Esophagus squamous epithelium (tissue), 5 donors: ENCODE measurements at places on chromosomes 2 and 18. TPM values are rescaled to one million over a fixed set of nuclear protein-coding genes. Genes with fewer than 3 reads are reported as not detected.

GRCh38 chr2:33488178-33488690 lies 11.8 kb downstream of the RASGRP3 start:
- DNase-seq = no peak

DNA sequence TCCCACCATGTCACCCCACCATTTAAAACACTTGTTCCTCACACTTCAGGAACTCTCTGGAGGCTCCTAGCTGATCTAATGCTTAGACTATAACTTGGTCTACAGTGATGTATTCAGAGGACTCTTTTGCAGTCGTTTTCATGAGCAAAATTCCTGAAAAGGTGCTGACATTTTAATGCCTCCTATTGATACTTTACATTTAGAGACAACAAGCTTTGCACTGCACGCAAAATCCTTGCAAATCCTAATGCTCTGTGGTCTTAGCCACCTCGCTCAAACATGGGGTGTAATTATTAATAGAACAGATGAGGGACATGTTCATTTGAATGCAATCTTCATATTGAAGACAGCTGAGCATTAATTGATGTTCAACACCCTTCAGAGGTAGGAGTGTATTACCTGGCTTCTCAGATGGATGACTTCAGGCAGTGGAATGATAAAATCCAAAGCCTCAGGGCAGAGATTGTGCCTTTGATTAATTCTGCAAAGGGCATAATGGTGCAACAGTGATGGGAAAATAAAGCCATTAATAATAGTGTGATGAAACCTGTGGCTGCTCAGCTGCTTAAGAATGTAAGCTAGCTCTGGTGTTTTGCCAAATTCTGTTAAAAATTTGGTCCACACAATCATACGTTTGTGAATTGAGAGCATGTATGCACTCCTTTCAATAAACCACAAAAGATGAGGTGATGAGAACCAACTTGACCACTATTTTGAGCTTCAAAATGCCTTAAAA lies 5.4 kb downstream of the CTAGE1 start:
- DNase-seq = no peak

GRCh38 chr18:46481048-46481846 lies 175.8 kb downstream of the LOXHD1 start:
- no peak for DNase-seq

DNA sequence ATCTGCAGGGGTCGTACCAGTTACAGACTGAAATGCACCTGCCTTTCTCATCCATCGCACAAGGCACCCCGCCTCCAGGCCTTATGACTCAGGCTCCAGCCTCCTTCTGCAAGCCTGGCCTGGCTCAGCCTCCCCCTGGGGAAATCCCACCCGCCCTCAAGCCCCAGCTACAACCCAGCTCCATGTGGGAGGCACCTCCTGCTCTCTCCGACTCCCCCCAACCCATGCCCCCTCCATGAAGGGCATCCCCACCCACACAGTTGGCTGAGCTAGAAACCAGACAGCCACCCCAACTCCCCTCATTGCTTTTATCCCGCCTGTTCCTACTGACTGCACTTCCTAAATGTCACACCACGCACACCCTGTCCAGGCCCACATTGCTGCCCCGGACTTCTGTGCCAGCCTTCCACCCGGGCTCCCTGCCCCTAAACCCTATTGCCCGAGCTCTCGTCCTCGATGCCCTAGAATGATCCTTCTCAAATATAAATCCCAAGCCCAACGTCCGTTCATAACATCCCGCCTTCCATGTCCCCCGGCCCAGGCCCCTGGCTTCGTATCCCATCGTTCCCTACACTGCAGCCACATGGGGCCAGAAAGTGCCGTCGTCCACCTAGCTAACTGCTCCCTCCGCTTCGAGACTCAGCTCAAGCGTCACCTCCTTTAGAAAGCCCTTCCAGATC lies 9.9 kb downstream of the DNMT3A start:
- DNase-seq = no peak

- no peak for DNase-seq
Observed at GRCh38 chr18:43590182-43590903, 313.1 kb upstream of the SYT4 start.

DNA sequence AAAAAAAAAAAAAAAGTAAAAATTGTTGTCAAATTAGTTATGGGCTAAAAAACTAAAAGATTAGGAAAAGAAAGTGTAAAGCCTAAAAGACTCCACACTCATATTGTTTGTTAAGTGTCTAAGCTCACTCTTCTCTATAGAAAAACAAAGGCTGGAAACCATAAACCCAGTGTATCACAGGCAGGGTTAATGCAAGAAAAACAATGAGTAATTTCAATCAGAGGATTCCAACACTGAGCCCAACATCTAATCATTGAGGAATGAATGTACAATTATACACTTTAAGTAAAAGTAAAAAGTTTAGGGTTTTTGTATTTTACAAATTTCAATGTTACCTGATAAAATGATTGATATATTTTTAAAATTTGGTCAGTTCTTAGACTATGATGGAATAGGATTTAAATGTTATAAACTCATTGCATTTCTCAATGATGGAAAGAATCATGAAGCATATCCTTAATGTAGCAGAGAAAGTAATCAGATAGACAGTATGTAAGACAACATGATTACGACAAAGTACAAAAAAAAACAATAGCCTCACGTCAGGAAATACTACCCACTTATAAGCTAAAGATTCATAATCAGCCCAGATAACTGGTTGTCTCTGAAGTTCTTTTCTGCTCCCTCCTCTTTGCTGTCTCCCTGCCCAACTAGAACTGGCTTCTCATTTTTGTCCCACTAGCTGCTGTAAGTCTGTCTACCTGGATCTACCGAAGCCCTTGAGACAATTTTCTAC lies 44.5 kb upstream of the SP3 start:
- no peak for DNase-seq

DNA sequence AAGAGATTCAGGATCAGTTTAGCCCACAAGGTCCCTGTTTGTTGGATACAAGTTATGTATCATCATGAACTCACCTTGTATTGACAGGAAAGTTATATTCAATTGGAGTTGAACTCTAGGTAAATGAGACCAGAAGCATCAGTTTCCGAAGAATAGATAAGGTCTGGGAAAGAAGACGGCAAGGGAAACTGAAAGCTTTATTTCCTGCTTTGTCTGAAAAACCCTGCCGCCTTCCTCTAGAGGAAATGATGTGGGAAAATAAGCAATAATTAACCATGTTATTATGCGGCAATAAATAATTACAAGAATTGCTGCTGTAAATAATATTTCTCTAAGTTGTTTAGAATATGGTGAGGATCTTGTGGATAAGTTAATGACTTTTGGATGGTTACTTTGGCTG lies 32.0 kb downstream of the LPIN1 start:
- DNase-seq = no peak

DNA sequence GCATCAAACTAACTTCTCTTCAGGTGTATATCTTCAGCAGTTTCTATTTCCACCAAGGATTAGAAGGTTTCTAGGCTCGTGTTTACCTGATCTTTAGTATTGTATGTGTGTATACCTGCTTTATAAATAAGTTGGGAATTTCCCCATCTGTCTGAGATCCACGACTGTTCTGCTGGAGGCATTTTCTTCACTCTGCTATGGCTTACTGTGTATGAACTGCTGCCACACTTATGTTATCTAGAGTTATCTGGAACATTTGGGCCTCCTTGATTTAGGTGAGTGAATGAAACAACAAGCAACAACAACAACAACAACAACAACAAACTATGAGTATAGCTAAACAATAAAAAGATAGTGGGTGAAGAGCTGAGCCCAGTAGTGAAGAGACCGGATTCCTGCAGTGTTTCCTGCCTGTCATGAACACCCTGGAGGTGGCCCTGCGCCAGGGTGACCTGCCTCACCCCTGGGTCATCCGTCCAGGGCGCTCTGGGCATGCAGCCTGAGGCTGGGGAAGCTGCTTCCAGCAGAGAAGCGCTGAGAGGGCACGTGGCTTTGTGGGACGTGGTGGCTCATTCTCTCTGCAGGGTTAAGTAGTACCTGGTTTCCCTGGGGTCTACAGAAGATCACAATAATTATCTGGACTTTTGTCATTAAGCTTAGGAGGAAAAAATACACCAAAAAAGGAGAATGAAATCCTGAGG lies 56.1 kb upstream of the GATA6 start:
- no peak for DNase-seq

GRCh38 chr2:10787176-10787968 lies 25.2 kb downstream of the PDIA6 start:
- DNase-seq = no peak

DNA sequence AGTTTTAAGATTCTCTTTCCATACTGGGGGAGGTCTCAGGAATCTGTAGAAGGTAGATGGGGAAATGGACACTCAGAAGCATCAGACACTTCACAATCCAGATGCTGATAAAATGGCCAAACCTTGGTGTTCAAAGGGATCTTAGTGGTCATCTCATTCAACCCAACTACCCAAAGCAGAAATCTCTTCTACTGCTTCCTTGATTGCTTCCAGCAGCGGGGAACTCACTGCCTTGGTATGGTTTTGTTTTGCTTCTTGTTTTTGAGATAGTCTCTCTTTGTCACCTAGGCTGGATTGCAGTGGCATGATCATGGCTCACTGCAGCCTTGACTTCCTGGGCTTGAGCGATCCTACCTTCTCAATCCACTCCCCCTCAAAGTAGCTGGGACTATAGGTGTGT lies 39.3 kb upstream of the PTMA start:
- DNase-seq = no peak

DNA sequence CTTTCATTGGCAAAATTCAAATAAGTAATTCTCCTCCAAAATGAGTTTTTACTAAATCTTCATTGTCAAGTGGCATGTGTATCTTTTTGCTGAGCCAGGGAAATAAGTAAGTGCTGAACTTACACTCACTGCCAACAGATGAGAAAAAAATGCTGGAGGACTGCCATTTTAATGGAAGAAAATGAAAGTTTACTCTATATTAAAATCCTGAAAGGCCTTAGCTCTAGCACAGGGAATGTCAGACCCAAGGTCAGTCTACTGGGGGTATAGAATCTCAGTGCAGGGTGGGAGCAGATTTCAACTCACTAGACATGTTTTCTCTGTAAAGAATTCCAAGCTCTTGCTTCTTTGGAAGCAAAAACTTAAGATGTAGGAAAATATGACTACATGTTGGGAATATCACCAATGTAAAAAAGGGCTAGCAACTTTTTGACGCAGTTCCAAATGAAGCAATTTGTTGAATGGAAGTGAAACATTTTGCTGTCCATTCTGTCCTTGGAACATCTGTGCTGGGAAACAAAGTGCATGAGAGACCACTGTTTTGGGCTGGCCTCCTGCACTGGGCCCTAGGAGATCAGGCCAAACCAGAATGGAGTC lies 127.0 kb downstream of the ST6GAL2 start:
- no peak for DNase-seq

- no peak for DNase-seq
Observed at GRCh38 chr2:227592694-227593387, 5.9 kb upstream of the SCYGR2 start.

GRCh38 chr2:166343467-166343866 lies 32.3 kb downstream of the SCN9A start:
- no peak for DNase-seq

DNA sequence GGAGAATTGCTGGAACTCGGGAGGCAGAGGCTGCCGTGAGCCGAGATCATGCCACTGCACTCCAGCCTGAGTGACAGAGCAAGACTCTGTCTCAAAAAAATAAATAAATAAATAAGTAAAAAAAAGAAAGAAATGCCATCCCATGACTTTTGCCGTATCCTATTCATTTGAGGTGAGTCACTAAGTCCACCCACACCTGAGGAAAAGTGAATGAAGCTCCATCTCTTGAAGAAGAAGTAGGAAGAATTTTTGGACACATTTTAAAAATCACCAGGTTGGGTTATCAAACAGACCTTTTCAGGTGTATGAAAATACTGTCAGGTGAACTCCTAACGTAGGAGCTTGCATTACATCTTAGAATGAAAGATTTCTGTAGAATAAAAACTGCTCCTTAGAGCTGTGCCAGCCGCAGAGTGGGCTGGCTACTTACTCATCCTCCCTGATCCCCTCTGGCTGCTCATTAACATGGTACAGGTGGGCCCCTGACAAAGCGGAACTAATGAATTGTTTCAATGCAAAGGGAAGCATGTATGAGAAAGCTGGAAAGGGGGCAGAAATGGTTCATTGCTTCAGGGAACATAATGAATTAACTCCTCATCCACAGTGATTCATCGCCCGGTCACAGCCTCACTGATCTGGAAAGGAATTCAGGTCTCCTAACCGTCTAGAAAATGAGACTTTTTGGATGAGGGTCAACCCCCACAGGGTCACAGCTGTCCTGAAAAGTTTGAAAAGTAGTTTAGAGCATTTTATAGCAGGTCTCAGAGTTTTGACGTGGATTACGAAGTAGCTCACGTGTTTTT lies 191.4 kb downstream of the SPP2 start:
- DNase-seq = no peak

DNA sequence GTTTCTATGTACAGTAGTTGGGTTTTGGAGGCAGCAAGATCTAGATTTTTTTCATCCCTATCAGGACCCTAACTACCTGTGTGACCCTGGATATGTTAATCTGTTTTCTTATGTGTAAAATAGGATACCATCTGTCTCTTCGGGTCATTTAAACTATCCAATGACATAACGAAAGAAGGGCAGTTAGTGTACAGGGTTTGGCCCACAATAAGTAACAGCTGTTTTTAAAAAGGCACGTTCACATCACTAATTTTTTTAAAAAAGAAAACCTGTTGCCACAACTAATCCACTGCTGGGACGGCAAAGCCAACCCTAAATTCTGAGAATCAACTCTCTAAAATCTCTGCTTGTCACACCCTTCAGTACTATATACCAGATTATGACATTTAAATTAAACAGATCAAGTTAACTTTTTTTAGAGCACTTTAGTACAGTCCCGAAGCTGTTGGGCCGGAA lies 869 bp downstream of the USP40 start:
- DNase-seq = no peak

DNA sequence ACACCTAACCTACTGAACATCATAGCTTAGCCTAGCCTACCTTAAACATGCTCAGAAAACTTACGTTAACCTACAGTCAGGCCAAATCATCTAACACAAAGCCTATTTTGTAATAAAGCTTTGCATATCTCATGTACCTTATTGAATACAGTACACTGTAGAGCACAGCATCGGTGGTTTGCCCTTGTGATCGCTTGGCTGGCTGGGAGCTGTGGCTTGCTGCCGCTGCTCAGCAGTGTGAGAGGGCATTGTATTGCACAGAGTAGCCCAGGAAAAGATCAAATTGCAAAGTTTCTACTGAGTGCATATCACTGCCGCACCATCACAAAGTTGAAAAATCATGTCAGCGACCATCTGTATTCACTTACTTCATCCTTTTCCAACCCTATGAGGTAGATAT lies 62.3 kb upstream of the NCK2 start:
- no peak for DNase-seq

Gene FBLN7
- not detected for total RNA-seq

Gene SERPINB11
- total RNA-seq = 13.5 TPM

Gene SERPINB13
- 168 TPM for total RNA-seq

Gene ACTG2
- 809 TPM for total RNA-seq

Gene UGT1A3
- 3.7 TPM for total RNA-seq

Gene TBC1D8
- total RNA-seq = 19.5 TPM

Gene CYTIP
- total RNA-seq = 3.2 TPM

Gene B4GALT6
- 3.6 TPM for total RNA-seq

Gene TMEM131
- 30.7 TPM for total RNA-seq

Gene GKN1
- total RNA-seq = not detected
